ENCODE measurements at places on chromosomes 6 and 20.

- peak; percentile 50 for DNase-seq
These were observed 89.2 kb upstream of the BHLHE23 start for GRCh38 chr20:63095718-63096654.

DNA sequence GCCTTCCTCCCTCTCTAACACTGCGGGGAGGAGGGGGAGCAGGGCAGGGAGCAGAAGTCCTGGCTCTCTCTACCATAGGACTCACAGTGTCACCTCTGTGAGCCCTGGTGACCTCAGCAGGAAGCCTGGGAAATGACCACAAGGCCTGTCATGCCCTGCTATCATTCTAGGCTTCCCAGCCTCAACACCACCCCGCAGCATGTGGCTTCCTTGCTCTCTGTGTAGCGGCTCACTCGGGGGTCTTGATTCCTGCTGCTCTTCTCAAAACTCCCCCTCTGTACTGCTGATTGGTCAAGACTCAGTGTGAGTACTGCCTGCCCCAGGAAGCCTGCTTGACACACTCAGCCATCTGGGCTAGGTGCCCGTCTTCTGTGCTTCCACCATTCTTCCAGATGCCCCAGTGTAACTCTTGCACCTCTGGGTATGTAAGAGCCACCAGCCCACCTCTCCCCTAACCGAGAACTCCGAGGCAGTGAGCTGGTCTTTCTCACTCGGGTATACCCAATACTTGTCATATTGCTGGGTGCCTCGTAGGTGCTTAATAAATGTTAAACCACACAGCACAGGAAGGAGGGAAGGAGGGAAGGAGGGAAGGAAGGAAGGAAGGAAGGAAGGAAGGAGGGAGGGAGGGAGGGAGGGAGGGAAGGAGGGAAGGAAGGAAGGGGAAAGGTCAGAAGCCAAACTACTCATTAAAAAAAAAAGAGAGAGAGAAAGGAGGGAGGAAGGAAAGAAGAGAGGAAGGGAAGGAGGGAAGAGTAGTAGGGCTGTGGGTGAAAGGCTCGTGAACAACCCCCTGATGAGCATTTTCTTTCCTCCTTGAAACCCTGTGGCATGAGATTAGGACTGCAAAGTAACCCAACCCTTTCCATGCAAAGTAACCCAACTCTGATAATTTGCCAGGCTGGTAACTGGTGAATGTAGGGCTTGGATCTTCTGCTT, 5.0 kb downstream of the MDFI start:
- DNase-seq: no peak

DNA sequence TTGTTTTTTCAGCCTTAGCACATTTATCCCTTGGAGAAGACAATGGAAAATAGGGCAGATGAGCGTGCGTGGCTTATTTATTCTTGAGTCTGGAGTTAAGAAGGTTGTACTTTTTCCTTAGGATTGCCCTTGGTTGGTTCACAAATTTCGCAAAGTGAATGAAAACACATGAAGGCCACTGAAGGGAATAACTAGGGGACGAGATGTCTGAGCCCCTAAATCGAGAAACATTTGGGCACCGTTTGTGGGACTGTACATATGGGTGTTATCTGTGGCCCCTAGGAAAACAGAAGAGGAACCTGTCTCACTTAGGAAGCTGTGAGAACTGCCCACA, 19.4 kb upstream of the TRIM27 start:
- no peak for DNase-seq

GRCh38 chr20:5172167-5172601, 45.4 kb downstream of the CDS2 start:
- DNase-seq: no peak

- DNase-seq: no peak
These were observed 13.9 kb upstream of the VAPB start for GRCh38 chr20:58374906-58375758.

DNA sequence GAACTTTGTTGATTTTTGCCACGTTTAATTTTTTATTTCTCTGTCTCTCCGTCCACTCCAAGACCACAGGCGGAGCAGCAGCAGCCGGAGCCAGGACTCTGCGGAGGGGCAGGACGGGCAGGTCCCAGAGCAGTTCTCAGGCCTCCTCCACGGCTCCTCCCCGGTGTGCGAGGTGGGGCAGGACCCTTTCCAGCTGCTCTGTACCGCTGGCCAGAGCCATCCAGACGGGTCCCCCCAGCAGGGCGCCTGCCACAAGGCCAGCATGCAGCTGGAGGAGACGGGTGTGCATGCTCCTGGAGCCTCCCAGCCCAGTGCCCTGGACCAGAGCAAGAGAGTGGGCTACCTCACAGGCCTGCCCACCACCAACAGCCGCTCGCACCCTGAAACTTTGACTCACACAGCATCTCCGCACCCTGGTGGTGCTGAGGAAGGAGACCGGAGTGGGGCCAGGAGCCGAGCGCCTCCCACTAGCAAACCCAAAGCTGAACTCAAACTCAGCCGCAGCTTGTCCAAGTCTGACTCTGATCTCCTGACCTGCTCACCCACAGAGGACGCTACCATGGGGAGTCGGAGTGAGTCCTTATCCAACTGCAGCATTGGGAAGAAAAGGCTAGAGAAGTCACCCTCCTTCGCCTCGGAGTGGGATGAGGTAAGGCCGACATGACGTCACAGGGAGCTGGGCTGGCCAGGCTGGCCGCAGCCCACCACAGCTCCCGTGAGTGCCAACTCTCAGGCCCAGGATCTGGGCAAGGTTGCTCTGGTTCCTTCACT, 123.5 kb downstream of the TCP11 start:
- no peak for DNase-seq

- DNase-seq: no peak
These were observed 33.1 kb downstream of the UQCC2 start for GRCh38 chr6:33678233-33678931.

DNA sequence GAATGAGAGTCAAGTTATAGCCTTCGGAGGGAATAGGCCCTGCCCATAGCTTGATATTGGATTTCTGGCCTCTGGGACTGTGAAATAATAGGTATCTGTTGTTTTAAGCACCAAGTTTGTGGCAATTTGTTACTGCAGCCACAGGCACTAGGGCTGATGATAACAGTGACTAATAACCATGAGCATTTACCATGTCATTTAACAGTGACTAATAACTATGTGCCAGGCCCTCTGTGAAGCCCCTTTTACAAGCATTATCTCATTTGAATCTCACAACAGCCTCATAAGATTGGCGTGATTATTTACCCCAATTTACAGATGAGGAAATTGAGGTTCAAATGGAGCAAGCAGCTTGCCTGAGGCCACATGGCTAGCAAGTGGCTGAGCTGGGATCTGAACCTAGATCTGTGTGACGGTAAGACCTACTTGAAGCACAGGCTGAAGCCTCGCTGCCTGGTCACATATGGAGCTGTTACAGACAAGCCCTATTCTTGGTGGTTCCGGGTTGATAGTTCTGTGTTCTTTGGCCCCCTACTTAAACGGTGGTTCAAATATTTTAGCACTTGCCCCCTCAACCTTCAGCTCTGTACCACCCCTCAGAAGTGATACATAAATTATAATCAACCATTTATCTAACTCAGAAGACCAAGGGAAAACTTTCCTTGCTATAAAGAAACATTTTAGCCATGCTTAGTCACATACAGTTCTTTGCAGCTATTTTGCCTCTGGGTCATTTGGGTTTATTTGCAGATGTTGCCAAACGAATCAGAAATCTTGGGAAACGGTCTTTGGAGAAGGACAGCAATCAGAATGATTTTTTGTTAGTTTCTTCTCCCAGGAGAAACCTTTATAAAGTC, 98.3 kb downstream of the ELOVL5 start:
- DNase-seq: no peak

GRCh38 chr6:44806656-44807055, 419.1 kb downstream of the CDC5L start:
- DNase-seq: no peak

DNA sequence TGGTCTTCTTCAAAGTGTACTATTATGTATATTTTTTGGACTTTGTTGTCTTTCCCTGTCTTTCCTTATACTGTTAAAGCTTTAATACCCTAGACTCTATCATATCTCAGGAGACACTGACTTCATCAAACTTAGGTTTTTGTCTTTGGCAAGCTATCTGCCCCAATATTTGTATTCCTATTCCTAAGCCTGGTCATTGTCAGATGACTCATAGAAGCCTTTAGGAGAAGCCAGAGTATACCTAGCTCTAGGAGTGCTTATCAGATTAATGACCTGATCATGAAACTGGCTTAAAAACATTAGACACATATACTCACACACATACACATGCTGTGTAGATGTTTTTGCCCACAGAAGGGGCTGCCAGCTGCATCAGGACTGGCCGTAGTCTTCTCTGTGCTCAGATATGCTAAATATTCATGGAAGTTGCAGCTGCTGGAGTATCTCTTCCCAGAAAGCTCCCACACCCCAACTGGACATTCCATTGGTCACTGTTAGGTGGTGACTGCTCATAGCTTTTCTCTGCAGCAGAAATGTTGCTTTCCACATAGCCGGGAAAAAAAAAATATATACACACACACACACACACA, 102.0 kb downstream of the ANKS1A start:
- DNase-seq: no peak

GRCh38 chr6:75150685-75151412, 55.0 kb downstream of the COL12A1 start:
- DNase-seq: no peak

DNA sequence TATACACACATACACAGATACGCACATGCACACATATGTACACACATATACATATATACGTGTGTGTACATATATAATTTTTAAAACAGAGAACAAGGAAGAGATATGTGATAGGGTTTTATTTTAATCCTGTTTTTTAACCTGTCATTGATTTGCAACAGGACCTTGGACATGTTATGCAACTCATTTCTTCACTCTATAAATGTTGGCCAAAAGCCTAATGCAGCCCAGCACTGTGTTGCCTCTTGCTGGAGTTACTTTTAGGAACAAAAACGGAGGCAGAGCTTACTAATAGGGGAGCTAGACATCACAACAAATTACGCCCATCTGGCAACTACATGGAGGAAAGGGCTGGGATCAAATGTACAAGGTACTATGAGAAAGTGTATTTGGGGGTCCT, 179.9 kb upstream of the TAB2 start:
- DNase-seq: no peak

- DNase-seq: no peak
These were observed 18.7 kb upstream of the LAMP5 start for GRCh38 chr20:9495701-9496100.

DNA sequence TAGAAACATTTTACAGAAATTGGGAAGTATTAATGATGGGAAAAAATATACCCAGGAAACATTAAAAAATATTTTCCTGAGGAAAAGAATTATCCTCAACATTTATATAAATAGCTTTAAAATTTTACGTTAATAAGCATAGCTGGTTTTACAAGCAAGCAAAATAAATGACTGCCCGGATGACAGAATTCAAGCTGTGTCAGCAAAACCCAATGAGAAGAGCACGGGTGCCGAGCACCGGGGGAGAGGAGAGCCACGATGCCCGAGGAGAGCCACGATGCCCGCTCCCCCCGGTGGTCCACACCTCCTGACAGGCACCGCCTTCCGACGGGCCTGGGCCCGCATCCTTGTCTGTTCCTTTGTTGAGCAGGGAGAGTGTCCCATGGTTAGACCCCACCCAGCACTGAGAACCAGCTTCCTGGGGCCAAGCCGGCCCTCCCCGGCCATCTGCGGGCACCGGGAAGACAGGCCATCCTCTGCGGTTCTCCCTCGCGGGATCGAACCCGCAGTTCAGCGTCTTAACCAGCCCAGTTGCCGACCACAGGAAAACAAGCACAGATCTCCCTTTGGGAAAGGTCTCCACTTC, 63.3 kb upstream of the PDE10A start:
- no peak for DNase-seq

- DNase-seq: no peak
These were observed 15.3 kb downstream of the SPDEF start for GRCh38 chr6:34540841-34541240.

DNA sequence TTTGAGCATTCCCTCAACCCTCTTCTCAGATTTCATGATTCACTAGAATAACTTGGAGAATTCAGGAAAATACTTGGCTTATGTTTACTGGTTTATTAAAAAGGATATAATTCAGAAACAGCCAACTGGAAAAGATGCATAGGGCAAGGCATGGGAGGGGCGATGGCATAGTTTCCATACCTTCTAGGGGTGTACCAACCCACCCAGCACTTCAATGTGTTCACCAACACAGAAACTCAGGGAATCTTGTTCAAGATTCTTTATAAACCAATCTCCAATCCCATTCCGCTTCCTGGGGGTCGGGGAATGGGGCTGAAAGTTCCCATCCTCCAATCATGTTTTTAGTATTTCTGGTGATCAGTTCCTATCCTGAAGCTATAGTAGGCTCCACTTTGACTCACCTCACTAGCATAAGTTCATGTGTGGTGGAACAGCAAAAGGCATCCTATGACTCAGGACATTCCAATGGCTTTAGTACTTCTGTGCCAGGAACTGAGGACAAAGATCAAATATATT, 164.4 kb downstream of the SIM1 start:
- DNase-seq: no peak

DNA sequence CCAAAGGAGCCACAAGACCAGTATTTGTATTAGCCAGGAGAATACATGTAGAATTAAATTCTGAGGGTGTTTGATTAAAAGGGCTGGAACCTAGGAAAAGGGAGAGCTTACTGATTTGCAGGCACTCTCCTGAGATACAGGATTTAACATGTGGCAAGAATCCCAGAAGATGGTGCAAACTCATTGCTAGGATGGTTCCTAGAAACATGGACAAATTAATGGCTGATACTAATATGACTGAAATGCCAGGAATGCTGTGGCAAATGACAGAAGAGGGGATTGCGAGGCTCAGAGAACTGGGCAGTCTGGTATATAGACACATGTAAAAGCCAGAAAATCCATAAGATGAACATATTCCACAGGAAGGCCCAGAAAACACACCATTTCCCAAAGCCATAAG, 118.1 kb downstream of the RWDD2A start:
- no peak for DNase-seq

GRCh38 chr6:108822401-108822800, 25.8 kb upstream of the ARMC2 start:
- DNase-seq: no peak

- DNase-seq: no peak
These were observed 12.2 kb downstream of the HEBP2 start for GRCh38 chr6:138416206-138416605.

- no peak for DNase-seq
These were observed 30.2 kb downstream of the SLC2A10 start for GRCh38 chr20:46739431-46740213.

DNA sequence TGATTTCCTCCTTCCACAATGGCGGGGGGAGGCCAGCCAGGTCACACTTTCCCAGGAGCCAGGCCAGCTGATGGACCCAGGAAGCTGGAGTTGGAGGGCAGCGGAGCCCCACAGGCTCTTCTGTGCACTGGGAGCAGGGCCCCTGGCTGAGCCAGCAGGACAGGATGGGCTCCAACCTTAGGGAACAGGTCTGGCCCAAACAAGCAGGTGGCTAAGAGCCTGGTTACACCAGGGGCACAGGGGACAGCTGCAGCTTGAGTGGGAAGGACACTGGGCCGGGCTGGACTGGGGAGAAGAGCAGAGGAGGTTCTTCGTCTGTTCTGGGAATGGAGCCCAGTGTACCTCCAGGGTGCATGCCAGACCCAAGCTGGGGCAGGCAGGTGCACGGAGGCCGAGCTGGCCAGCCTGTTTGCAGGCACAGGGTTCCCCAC, 102.3 kb downstream of the DLL1 start:
- peak; percentile 49 for DNase-seq

Data from left forelimb (tissue), 1 donor.